Thoracic aorta (tissue), 2 donors: ENCODE measurements at places on chromosomes 2 and 18. TPM values are rescaled to one million over a fixed set of nuclear protein-coding genes. Genes with fewer than 3 reads are reported as not detected.

- no peaks in the 10 kb centered on the region for H3K36me3 ChIP-seq
- H3K27me3 ChIP-seq = no peaks in the 10 kb centered on the region
- H3K4me3 ChIP-seq = no peak overlapping the region
- H3K27ac ChIP-seq = peak overlapping the region; percentile 98
- DNase-seq = no peak
- H3K4me1 ChIP-seq = peaks cover 36% of the 10 kb centered on the region
Observed at GRCh38 chr2:109320195-109320922, 191.4 kb downstream of the SH3RF3 start.

DNA sequence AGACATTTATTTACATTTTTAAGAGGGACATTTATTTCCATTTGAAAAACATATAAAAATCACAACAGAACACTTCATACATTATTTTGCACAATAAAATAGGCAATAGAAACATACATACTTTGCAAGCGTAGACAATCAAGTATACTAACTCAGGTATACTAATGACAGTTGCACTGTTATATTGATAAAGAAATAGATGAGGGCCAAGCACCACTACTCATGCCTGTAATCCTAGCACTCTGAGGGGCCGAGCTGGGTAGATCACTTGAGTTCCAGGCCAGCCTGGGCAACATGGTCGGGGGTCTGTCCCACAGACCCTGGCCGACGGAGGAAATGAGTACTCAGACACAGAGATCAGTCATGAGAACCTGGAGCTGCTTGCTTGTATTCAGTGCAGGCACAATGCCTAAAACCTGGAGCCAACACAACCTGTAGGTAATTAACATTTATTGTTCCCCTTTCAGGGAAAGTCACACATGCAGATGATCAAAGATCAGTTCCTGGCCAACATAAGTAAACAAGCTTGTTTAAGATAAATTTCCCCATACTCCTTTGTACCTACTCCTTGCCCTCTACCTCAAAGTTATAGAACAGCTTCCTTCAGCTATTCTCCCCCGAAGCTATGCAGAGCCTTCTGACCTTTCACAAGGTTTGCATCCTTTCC lies 1960.2 kb downstream of the SUCLG1 start:
- DNase-seq = no peak
- H3K4me3 ChIP-seq = no peak overlapping the region
- H3K36me3 ChIP-seq = no peaks in the 10 kb centered on the region
- no peak overlapping the region for H3K27ac ChIP-seq
- H3K4me1 ChIP-seq = no peaks in the 10 kb centered on the region

DNA sequence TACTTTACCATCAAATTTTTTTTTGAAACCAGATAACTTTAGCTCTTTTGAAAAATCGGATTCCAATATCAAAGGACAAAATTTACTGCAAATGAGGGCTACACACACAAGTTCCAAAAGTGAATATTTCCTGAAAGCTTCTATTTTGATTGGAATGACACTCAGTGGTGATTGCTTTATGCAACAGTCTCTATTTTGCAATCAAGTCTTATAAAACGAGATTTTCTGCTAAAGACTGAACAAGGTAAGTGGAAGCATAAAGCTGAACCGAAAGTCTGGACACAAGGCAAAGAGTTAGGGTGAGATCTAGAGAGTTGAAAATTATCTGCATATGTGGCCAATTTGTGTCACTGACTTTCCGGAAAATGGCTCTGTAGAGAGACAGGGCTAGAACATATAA lies 145.0 kb upstream of the OSR1 start:
- no peaks in the 10 kb centered on the region for H3K27me3 ChIP-seq
- no peaks in the 10 kb centered on the region for H3K4me1 ChIP-seq
- no peak for DNase-seq
- no peak overlapping the region for H3K27ac ChIP-seq
- H3K4me3 ChIP-seq = no peak overlapping the region
- no peaks in the 10 kb centered on the region for H3K36me3 ChIP-seq

GRCh38 chr18:46281185-46282176 lies 177.3 kb downstream of the HAUS1 start:
- no peaks in the 10 kb centered on the region for H3K4me1 ChIP-seq
- H3K27ac ChIP-seq = no peak overlapping the region
- H3K27me3 ChIP-seq = no peaks in the 10 kb centered on the region
- no peak for DNase-seq
- no peaks in the 10 kb centered on the region for H3K36me3 ChIP-seq

DNA sequence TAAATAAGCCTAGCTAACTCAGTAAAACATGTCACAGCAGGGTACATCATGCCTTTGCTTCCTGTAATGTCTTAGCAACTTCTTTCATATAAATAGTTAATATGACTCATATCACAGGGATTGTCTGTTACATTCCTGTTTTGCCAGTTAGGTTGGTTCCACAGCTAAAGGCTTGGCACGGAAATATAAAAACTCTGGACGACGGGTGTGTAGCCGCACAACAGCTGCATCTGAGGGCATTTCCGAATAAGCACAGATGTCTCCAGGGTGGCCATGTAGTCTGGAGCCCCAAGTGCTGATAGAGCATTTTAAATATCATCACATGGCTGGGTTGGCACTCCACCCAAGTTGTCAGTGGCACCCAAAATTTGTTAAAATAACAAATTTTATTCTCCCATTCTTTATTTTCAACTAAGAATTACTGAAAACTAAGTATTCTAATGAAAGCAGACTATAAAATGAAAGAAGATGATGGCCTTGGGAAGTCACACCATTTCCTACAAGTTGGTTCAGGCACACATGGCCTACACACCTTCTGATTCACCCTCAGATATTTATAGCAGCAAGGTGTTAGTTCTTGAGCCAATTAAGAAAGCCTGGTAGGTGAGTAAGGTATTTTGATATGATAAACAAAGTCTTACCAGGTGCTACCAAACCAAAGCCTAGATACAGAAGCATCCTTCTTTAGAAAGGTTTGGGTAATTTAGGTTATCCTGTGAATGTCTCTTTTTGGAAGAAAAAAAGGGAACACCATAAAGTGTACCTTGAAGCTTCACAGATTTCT lies 61.8 kb upstream of the STK17B start:
- peaks cover 19% of the 10 kb centered on the region for H3K4me1 ChIP-seq

The RAB12 gene
- 55.0 TPM for total RNA-seq

The C2orf66 gene
- total RNA-seq = not detected

The GLI2 gene
- 4.9 TPM for total RNA-seq

The SULT1C4 gene
- 2.8 TPM for total RNA-seq
